ENCODE measurements at places on chromosomes 12 and 14.

GRCh38 chr14:20714593-20715250, 26.2 kb downstream of the ANG start:
- no peak for DNase-seq

DNA sequence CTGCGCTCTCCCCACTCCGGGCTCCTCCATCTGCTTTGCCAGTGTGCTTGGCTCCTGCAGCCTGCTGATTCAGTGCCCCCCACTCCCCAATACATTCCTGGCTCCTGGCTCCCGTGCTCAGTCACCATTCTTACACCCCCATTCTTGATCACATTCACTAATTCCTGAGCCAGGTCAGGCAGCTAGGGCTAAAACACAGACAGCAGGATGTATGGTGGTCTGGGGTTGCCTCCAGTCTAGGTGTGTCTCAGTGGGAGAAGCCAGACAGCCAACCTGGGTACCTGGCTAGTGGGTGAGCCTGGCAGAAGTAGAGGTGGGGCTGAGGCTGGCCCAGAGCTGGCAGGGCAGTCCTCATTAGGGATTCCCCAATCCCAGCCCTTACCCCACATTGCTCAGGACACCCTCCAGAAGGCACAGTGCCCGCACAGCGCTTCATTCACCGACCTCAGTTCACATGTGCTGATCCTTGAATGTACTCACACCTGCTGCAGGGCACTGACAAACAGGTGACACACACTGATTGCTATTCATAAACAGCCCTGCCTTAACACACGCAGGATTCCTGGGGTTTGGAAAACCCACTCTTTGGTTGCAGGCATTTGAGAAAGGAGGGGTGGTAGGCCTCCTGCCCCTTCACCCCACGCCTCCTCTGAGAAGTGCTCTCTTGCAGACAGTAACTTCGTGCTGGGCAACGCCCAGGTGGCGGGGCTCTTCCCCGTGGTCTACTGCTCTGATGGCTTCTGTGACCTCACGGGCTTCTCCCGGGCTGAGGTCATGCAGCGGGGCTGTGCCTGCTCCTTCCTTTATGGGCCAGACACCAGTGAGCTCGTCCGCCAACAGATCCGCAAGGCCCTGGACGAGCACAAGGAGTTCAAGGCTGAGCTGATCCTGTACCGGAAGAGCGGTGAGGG, 1.7 kb downstream of the KCNH3 start:
- no peak for DNase-seq

- no peak for DNase-seq
Measured at GRCh38 chr12:49094160-49094974, at the start of gene DHH. DHH (minus strand) TSS chr12:49094801; CDS start chr12:49094512, 289 bp downstream.

DNA sequence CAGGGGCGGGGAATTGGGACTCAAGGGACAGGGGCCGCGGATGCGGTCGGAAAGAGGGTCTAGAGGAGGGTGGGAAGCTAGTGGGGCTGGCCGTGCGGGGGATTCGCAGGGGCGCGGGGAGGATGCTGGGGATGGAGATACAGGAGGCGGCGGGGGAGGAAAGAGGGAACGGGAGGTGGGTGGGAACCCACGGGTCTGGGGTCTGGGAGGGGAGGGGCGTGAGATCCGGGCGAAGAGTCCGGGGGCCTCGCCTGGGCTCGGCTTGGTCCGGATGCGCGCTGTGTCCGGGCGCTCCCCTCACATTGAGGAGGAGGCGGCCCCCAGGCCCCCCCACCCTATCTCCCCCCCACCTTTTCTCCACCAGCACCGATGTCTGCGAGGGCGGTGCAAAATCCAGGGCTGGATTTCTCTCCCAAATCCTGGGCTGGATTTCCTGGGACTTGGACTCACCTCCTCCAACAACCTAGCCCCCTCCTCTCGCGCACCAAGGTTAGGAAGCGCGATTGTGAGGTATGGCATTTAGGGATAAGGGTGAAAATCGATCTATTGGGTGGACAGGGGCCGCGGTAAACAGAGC, at the start of gene AGAP2:
TSS of gene AGAP2 (minus strand) at position 82 of the 577 bp plus-strand sequence. CDS start 496 bp downstream, outside the sequence.
- DNase-seq, result no peak

- DNase-seq, result no peak
Measured at GRCh38 chr14:106848330-106849121, 1322.1 kb downstream of the TMEM121 start.

GRCh38 chr12:92042791-92043531, 102.7 kb downstream of the BTG1 start:
- no peak for DNase-seq

DNA sequence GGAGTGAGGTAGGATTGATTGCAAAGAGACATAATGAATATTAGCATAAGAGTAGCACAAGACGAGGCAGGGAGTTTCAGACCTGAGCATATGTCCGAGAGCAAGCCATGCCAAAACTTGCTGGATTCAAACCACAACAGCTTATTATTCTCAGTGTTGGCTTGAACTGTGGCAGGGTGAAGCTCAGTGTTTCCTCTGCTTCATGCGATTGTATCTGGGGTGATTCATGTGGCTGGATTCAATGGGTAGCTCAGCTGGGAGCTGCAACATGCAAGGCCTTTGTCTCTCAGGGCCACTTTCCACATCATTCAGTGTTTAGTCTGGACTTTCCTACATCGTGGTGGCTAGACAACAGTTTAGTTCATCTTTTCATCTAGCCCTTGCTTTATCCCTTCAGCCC, 22.1 kb upstream of the E2F7 start:
- no peak for DNase-seq

DNA sequence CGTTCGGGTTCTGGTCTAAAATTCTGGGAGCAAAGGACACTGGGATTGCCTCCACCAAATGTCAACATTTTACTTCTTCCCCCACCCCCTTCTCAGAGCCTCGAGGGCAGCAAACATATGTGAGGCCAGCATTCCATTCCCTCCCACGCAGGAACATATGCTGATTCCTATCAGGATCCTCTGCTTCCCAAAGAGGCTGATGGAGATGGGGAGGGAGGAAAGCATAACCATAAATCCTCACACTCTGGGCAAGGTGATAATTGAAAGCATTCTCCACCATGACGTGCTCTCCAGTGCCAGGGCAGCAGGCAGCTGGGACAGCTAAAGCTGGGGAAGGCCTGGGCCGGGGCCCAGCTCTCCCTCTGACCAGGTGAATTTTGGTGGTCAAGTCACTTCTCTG, 395.0 kb downstream of the ZFP36L1 start:
- no peak for DNase-seq

GRCh38 chr14:61470261-61470960, 149.0 kb downstream of the PRKCH start:
- DNase-seq, result no peak

DNA sequence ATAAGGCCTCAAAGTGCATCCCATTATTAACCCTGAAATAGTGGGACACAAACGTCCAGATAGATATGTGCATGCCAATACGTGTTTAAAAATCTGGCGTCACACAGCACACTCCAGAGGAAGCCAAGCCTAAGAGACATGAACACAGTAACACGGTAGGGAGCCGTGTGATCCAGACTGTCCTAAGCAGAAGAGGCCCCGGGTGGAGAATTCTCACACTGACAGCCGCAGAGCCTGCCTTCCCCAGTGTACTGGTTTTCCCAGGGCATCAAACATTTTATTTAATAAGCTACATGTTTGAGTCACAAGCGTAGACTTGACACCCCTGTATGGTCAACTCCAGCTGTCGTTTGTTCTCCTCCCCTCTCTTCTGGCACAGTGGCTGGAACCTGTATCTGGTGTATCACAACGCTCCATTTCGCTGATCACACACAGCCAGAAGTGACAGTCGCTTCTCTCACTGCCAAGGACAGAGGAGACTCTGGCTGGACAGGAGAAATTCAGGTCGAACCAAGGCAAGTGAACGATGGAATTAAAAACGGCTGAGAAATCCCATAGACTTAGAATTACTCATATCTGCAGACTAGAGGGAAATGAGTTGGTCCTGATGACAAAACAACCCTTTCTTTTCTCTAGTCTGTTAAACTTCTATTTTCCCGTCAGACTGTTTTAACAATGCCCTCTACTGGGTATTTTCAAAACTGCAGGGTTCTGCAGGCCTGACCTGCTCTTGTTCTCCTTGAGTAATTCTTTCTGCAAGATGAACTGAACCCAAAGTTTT, 359.9 kb downstream of the RGS6 start:
- DNase-seq, result peak; percentile 61

GRCh38 chr14:49642163-49642562, 7.1 kb upstream of the DNAAF2 start:
- DNase-seq, result no peak

GRCh38 chr12:119699199-119699760, 31.3 kb downstream of the PRKAB1 start:
- DNase-seq, result no peak

GRCh38 chr12:119117936-119118335, 60.8 kb upstream of the HSPB8 start:
- no peak for DNase-seq

GRCh38 chr12:86666316-86666715, 410.1 kb upstream of the MGAT4C start:
- no peak for DNase-seq

- DNase-seq, result no peak
Measured at GRCh38 chr14:72452774-72453173, 441.1 kb downstream of the DPF3 start.

- DNase-seq, result no peak
Measured at GRCh38 chr12:69443916-69444315, 26.3 kb upstream of the FRS2 start.

DNA sequence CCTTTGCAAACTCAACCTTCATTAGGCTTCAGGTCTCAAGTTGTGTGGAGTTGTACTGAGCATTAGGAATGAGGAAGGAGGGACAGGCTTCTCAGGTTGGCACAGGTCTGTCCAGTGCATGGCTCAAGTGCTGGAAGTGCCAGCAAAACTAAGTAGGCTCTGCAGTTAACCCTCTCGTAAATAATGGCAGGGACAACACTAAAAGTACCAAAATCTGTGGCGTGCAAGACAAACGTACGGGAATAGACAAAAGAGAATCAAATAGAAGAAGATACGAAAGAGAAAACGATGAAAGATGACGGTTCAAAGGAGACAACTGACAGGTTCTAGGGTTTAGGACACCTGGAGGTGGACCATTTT, 612 bp downstream of the TRAPPC6B start:
- DNase-seq, result no peak

- no peak for DNase-seq
Measured at GRCh38 chr12:9940375-9940774, 8.2 kb upstream of the CLEC2A start.

DNA sequence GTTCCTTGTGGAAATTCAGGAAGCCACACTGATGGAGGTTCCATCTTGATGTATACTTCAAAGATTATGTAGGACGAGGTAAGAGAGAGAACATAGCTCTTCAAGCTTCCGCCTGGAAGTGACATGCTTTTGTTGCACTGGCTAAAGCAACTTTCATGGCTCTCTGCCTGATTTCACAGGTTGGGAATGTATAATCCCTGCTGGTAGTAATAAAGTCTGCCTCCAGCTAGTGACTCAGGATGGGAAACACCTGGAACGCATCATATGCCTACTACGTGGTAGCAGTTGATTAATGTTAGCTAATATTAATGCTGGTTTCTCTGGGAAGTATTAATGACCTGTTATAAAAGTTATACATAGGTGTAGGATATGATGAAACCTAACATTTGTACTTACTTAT, 71.1 kb downstream of the PELI2 start:
- no peak for DNase-seq

Measured in activated CD4-positive, alpha-beta T cell treated with anti-CD3 and anti-CD28 coated beads, Interleukin-2, Interleukin-4, amounts not matched to agents 100 ng/mL and 50 ng/mL, durations not matched to agents 16 hours and 8 hours (primary cell).